Midbrain (tissue), 1 donor: ENCODE measurements at places on chromosomes 5 and 9.

DNA sequence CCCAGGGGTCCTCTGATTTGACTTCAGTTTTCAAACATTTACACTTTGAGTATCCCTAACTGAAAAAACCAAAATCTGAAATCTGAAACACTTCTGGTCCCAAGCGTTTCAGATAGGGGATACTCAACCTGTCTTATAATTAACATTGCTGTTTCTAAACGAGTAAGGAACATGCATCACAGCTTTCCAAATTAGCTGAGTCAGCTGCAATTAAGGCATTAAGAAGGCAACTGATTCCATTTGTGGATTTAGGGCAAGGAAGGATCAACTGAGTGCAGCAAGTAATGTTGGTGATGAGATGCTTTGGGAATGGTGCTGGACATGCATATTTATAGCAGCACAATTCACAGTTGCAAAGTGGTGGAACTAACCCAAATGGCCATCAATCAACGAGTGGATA lies 168.6 kb downstream of the ACER2 start:
- no peak for DNase-seq

DNA sequence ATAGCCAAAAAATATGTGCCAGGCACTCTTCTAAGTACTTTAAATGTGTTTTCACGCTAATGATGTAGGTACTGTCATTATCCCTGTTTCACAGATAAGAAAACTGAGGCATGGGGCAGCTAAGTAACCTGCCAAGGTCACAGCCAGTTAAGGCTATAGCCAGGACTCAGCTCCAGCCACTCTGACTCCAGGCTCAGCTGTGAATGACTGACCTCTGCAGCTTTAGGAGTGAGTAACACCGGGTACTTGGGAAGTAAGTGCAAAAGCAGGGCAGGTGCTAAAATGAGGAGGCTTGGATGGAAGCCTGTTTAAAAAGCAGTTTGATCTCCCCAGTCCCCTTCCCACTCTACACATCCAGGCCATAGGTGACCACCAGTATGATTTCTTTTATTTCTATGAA lies 10.6 kb upstream of the SHC3 start:
- DNase-seq = no peak

- DNase-seq = no peak
Observed at GRCh38 chr9:112831281-112831851, 59.3 kb downstream of the SLC46A2 start.

GRCh38 chr5:139982157-139982974 lies 60.7 kb downstream of the NRG2 start:
- DNase-seq = peak; percentile 24

GRCh38 chr9:38022203-38022895 lies 46.7 kb downstream of the SHB start:
- no peak for DNase-seq

DNA sequence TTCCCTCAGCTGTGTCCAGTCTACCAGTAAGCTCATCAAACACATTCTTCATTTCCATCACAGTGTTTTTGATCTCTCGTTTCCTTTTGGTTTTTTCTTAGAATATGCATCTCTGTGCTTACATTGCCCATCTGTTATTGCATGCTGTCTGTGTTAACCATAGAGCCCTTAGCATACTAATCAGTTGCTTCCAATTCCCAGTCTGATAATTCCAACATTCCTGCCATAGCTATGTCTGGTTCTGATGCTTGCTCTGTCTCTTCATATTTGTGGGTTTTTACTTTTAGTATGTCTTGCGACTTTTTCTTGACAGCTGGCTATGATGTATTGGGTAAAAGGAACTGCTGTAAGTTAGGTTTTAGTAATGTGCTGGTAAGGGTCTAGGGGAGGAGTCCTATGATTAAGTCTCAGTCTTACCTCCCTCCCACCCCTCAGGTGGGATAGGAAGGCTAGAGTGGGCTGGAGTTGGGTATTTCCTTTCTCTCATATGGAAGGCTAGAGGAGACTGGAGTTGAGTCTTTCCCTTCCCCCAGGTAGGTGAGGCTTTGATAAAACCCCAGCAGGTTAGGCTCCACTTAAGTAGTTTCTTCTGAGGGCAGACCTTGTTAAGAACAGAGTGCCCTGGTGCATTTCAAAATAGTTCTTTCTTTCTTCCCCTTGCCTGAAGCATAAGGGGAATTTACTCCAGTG lies 99.1 kb upstream of the RASGRF2 start:
- DNase-seq = no peak

- DNase-seq = no peak
Observed at GRCh38 chr9:81231011-81231410, 458.3 kb downstream of the TLE1 start.

- no peak for DNase-seq
Observed at GRCh38 chr9:35470894-35471293, 19.0 kb upstream of the RUSC2 start.

DNA sequence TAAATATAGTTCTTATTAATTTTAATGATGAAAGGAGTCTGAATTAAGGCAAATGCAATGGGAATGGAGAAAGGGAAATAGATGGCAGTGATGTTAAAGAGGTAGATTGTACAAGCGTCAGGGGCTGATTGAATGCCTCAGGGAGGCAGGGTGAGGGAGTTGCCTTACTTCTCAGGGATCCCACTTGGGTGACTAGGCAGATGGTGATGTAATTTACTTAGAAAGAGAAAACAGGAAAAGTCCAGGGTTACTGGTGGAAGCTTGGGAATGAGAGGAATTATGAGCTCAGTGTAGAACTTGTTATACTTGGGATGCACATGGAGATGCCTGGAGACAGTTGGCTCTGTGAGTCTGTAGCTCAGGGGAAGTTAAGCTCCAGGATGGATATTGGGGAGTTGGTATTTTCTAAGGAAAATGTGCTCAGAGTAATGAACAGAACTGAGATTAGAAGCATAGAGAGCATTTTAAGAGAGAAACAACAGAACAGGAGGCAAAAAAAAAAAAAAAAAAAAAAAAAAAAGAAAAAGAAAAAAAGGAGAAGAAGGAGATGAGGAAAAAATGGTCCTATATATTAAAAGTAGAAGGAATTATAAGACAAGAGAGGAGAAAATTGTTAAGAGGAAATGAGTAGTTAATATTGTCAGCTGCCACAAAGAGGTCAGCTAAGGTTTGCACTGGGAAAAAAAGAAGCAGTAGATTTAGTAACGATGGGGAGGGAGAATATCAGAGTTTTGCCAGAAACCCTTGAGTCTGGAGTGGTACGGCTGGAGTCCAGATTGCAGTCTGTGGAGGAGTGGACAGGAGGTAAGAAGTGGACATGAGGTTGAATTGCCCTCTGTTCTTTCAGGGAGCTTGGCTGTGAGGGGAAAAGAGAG lies 88.0 kb upstream of the ELL2 start:
- no peak for DNase-seq

DNA sequence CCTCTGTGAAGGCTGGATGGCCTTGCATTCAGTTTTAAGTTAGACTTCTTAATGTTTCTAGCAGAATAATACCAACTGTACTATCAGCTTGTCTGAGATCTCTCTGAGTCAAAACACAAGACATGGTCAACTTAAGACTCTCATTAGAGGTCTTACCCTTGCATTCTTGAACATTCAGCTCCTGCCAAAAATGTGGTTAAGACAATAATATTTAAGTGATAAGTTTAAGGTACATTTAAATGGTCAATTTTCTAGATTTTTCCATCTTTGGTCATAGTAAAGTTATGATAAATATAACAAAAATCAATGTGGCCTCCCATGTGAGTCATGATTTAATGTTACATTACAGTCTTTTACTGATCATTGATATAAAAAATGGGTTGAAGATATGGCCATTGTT lies 75.0 kb downstream of the NR2F1 start:
- DNase-seq = no peak

- no peak for DNase-seq
Observed at GRCh38 chr9:80185112-80185738, 613.5 kb downstream of the TLE4 start.

DNA sequence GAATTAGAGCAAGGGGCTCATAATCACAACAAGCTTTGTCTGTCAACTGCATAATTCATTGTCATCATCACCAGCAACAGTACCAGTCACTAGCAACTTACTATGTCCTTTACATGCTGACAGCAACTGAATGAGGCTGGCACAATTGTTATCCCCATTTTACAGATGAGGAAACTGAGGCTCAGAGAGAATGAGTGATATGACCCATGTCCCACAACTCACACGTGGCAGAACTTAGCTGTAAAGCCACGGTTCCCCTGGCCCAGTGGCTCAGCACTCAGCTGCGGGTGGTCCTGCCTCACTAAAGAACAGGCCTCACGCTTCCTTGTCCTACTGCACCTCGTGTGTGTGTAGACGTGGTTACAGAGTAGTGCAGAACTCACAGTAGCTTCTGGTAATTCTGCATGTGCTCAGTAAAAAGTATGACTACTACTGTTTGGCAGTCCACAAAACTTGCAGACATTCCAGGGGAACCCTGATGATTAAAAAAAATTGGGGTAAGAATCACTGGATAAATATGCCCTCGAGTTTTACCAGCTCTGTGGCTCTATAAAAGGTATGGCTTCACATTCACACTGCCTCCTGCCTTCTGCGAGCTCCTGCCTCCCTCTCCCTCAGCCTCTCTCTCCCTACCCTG lies 30.2 kb downstream of the AFAP1L1 start:
- no peak for DNase-seq

DNA sequence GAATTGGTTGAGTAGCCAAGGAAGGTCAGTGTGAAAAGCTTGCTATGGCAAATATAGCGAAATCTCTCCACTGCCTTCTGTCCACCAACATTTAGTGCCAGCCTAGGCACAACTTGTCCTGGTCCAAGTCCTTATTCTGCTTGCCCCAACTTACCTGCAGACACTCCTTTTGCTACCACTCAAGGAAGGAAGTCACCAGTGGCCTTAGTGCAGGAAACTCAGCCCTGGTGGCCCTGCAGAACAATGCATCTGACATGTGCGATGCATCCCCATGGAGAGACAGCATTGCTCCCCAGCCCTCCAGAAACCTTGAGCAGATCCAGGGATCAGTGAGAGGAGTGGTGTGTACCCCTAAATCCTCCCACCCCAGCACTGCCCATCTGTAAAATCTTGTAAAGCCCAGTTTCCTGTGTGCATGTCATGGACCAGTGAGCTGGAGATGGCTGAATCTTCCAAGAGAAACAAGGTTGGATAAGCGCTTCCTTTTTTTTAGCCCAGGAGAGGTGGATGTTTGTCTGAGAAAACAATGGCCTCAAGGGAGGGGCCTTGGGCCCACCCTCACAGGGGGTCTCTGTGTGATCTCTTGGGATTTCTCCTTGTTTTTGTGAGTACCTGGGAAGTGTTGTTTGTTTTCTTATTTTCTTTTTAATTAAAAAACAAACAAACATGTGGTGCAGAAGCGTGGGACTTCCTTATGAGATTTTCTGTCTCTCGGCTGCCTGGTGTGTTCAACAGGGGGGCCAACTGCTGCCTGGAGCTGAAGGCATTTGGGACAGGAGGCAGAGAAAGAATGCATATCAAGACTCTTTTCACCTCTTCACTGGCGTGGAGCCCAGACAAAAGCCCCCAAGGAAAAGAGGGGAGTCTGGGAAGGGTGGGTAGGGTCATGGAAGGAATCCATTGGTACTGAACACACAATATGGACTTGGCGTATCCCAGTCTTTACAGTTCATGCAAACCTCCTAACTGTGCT lies 3.6 kb downstream of the FOXI1 start:
- no peak for DNase-seq

DNA sequence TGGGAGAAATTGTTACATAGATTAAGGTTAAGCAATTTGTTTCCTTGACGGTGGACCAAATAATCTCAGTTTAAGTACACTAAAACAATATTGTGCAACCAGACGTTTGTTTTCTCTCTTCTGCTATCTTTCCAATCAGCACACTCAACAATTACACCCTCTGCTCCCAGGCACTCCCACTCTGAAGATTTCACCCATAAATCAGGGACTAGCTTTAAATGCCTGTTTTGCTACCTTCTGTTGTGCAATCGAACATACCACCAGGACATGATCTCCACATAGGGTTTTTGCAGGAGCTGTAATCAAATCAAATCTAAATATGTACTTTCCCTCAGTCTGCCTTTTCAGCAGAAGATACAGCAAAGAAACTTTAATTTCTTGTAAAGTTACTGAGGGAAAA lies 405.8 kb upstream of the TLE4 start:
- DNase-seq = no peak

DNA sequence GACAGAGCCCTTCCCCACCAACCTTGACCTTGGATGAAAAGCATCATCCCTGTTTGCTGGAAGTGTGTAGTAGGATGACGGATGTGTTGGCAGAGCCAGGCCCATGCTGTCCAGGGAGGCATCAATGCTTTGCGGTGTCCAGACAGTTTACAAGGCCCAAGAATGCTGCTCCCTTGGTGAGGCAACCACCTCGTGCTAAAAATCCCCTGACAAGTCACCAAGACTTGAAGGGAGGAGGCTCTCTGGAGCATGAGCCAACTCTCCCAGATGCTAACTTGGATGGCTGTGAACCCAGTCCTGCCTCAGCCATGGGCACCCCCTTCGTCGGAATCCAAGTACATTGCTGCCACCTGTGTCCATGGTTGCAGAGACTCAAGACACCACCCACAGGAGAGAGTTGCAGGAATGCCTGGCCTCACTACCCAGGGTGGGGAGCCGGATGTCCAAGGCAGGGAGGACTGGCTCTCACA lies 9.5 kb upstream of the NKD2 start:
- no peak for DNase-seq

- DNase-seq = peak; percentile 20
Observed at GRCh38 chr5:1931604-1932231, 49.0 kb upstream of the IRX4 start.
